Stomach (tissue), 19 donors: ENCODE measurements at places on chromosomes 7 and 10. TPM values are rescaled to one million over a fixed set of nuclear protein-coding genes. Genes with fewer than 3 reads are reported as not detected.

DNA sequence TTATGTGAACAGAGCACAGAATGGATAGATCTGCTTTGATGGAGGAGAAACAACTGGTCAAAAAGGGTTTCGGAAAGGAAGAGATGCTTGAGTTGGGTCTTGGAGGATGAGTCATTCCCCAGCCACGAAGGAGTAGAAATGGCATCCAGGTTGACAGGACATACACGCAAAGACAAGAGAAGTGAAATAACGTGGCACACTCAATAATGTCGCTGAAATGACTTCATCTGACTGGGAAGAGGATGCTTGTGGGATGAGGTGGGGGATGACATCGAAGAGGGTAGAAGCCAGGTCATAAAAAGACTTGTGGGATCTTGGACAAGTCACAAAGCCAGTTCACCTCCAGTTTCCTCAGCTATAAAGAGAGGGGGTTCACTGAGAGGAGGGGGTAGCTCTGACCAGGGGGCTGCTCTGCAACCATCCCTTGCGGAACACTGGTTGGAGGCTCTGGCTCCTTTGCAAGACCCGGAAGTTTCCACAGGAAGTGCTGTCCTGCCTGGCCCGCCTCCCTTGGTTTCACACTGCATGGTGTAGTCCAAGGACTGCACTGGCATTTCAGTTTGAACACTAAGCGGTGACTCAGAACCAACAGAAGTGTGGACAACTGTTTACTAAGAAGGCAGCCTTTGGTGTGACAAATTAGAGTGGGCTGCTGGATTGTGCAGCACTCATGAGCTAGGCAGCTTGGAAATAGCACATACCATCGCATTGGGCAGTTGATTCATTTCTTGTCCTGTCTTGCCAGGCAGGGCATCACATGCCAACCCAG lies 189.9 kb upstream of the ADO start:
- no peak for DNase-seq

- no peak for DNase-seq
Observed at GRCh38 chr10:17109475-17110207, 20.0 kb downstream of the CUBN start.

DNA sequence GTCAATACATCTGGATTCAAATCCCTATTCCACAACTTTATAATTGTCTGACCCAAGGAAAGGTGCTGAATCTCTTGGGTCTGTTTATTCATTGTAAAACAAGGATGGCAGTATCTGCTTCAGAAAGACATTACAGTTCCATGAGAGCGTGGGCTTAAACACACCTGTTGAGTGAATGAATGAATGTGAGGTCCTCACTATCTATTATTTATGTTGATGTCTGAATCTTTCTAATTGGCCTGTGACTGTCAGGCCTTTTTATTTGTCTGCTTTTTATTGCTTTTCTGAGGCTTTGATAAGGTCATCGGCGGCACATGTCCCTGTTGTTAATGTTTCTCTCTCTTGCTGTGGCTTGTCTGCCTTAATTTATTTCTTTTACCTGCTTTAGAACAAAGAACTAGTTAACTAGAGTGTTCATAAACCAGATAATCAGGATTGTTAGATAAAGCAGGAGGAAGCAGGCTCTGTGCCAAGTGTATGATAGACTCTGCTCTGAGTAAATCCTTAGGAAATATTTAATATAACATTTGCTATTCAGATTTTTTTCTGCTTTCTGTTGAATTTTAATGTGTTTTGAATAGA lies 42.3 kb upstream of the CYCS start:
- DNase-seq = peak; percentile 47

DNA sequence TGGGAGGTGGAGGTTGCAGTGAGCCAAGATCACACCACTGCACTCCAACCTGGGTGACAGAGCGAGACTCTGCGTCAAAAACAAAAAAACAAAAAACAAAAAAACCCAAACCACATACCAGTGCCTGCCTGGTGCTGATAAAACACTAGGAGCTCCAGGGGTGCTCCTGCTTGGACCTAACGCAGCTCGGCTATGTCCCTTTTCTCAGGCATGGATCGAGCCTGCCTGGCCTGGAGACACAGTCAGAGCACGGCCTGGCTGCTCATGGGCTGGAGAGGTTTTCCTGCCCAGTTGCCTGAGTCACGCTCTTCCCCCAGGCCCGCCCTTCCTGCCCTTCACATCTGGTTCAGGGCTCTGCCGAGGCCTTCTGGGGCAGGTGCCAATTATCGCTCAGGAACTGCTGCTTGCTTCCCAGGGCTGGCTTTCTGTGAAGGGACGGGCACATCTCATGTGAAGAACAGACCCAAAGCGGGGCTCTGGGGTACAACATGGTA lies 12.6 kb upstream of the NPFFR1 start:
- DNase-seq = peak; percentile 71

DNA sequence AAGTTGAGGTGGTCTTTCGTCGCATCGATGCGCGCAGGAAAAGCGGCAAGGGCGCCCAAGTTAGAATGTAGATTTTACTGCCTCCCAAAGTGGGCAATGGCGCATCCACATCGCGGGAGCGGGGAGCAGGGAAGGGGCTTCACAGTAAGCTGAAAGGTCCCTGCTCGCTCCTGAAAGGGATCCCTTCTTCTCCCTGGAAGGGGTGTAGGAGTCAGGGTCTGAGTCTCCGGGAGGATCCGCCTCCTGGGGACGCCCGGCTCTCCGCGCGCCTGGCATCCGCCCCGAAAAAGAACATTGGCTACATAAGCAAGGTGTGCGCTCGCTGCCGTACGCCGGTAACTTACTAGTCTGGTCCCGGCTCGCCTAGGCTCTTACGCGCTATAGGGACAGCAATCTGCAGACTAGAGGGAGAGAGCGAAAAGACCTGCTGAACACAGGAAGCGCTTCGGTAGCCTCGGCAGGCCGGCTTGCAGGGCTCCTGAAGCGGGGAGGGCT lies 804 bp downstream of the UNC5B start:
- DNase-seq = peak; percentile 91

Gene GPR22
- total RNA-seq = not detected

DNA sequence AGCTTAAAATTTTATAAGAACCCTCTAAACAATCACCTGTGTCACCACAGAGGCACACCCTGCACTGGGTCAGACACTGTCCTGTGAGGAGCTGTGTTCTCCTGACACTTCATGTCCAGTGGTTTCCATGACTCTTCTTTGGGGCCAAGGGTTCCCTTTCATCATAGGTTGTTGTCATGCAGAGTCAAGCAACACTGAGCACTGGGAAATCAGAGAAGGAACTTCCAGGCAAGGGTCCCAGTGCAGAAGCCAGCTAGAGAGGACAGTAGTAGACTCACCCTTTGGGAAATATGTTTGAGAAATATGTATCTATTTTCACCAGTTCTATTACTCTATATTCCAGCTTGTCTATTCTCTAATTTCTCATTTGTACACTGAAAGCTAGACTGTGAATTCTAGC lies 56.4 kb upstream of the PRSS58 start:
- no peak for DNase-seq

DNA sequence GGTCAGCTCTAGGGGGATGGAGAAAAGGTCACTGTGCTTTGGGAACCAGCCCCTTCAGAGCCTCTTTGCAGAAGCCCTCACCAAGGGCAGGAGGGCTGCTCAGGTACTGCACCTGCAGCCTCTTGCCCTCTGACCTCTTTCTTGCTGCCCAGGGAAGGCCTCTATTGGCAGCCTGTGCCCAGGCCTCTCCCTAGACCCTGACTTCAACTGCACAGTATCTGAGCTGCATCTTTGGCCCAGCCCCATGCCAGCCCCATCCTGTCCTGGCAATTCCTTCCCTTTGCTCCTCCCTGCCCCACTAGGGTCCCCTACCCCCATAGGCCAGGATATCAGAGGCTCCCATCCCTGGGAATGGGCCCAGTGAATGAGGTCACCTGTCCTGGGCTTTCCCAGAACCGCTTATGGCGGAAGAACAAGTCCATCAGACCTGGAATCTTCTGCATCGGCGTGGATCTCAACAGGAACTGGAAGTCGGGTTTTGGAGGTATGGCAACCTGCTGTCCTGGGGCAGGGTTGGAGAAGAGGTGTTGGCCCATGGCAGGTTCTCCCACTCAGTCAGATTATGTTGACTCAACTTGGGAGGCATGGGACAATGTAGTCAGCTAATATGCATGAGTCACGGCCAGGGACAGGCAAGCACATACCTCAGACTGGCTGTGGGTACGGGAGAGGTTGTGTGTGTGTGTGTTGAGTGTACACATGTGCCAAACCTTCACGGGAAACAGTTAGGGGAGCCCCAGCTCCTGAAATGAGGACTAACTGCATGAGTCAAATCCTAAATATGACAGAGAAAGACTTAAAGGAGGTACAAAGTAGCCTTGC lies 17.1 kb upstream of the CPA1 start:
- peak; percentile 58 for DNase-seq

DNA sequence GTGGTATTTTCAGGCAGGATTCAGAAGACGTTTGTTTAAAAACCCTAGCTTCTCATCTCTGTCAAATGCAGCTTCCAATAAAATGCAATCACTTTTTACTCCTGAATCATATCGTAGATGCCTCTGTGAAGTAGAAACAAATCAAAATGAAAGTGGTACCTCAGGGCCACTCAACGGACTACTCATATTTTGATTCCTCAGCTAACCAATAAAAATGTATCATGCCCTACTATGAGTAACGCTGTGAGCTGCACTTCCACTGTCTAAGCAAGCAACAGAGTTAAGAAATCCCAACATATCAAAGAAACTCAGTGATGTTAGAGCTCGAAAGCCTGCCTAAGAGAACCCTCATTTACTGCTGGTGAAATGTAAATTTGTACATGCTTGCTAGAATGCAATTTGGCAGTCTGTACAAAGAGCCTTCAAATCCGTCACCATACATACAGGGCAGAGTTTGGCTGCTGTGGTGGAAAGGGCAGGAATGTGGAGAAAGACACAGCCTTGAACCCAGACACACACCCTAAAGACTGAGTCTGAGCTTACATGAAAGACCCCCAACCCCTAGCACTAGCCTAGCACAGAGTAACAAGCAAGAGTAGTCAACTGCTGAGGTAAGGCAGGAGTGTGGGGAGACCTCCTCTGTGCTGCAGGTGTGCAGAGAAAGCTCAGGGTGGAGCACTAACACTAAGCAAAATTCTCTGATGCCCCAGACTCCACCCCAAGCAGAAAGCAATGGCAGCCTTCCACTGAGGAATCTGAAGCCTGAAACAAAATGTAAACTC lies 151.5 kb downstream of the ANK3 start:
- peak; percentile 79 for DNase-seq
